ENCODE measurements at places on chromosomes 7 and 10.

GRCh38 chr10:63644418-63645142, 123.4 kb downstream of the REEP3 start:
- no peak for DNase-seq

DNA sequence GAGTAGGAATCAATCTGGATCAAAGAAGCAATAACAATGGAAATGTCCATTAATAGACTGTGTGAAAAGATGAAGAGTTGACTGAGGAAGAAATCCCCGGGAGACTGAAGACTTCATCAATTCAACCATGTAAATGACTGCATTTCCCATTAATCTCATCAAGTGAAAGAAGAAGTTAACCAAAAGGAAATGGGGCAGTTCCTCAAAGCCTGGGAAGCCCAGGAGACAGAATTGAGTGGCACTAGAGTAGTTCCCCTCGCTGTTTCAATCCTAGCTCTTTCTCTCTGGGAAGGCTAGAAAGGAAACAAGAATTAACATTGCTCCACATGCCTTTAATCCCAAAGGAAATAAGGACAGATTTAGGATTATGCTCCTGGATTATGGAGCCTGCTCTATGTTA, 4.8 kb upstream of the OR6V1 start:
- no peak for DNase-seq

- DNase-seq: no peak
These were observed 641.6 kb downstream of the AUTS2 start for GRCh38 chr7:70239918-70240317.

DNA sequence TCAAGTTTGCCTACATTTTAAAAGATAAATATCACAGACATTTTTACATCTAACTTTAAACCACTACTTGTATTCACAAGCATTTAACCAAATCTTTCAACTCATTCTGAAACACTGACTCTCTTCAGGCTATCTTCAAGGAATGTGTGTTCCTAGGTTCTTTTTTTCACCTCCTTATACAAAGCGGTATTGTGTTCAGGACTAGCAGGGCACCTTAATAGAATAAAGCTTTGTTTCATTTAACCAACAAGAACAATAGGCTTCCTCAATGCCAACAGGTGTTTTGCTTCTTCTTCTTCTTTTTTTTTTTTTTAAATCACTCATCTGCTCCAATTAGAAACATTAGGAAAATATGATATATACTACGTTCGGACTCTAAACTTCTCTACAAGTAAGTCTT, 212.9 kb upstream of the SEMA3E start:
- no peak for DNase-seq

GRCh38 chr10:3896161-3896560, 111.2 kb upstream of the KLF6 start:
- no peak for DNase-seq

GRCh38 chr7:159034394-159034793, 110.3 kb downstream of the VIPR2 start:
- DNase-seq: no peak

- no peak for DNase-seq
These were observed 183.9 kb upstream of the WDR11 start for GRCh38 chr10:120667276-120667675.

DNA sequence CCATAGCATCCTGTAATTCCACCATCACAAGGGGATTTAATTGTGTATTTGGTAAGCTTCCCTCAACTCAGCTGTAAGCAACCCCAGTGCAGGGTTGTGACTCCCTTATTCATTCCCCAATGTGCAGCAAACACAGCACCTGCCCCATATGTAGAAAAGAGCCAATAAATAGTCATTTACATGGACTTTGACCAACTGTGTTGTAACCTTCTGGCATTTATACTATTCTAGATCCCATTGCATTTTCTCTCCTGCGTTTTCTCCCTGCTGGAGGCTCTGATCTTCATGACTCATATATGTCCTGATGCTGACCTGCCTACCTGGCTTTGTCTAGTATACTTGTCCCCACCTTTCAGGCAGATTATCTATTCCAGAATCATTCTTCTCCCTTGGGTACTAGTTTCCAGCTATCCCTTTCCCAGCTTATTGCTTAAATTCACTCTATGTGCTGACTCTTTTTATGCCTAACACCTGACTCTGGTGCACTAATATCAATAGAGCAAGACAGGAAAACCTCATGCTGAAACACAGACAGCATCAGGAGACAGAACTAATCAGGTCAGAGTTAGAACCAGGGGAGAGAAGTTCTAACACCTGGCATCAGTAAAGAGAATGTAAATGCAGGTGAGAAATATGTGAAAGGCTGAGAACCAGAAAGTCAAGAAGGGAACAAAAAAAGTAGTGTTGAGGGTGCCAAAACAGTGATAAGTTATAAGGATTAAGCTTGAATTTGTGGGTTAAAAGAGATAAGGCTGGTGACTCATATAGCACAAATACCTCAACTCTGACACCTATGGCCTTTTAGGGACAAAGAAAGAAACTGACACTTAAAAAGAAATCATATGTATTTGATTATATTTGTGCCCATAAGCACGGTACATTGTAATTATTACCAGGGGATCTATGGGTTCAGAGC, 402.7 kb downstream of the IPMK start:
- DNase-seq: no peak

GRCh38 chr7:1707756-1708595, 37.9 kb downstream of the ELFN1 start:
- no peak for DNase-seq

GRCh38 chr7:36057323-36057722, 95.7 kb upstream of the EEPD1 start:
- no peak for DNase-seq

DNA sequence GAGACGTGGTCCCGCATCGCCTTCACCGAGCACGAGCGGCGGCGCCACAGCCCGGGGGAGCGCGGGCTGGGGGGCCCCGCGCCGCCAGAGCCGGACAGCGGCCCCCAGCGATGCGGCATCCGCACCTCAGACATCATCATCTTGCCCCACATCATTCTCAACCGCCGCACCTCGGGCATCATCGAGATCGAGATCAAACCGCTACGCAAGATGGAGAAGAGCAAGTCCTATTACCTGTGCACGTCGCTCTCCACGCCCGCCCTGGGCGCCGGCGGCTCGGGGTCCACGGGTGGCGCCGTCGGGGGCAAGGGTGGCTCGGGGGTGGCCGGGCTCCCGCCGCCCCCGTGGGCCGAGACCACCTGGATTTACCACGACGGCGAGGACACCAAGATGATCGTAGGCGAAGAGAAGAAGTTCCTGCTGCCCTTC, 737 bp downstream of the CNNM2 start:
- no peak for DNase-seq

DNA sequence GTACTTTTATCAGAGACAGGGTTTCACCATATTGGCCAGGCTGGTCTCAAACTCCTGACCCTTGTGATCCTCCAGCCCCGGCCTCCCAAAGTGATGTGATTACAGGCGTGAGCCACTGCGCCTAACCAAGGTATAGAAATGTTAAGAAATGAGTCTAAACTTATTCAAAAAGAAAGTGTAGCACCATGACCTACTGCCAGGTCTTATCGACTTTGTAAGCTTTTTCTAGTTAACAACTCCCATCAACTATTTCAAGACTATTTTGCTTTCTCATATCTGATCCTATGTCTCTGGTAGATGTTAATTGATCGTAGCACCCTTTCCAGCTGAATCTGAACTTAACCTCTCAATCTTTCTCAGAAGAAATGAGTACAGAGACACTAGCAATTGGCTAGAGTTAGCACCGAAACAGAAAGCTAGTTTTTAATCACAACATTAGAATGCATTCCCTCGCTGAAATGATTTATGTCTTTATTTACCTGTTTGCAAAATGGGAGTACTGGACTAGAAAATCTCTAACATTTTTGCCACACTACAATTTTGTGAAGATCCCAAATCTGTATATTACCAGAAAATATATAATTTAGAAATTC, 114.0 kb upstream of the HGF start:
- DNase-seq: no peak

DNA sequence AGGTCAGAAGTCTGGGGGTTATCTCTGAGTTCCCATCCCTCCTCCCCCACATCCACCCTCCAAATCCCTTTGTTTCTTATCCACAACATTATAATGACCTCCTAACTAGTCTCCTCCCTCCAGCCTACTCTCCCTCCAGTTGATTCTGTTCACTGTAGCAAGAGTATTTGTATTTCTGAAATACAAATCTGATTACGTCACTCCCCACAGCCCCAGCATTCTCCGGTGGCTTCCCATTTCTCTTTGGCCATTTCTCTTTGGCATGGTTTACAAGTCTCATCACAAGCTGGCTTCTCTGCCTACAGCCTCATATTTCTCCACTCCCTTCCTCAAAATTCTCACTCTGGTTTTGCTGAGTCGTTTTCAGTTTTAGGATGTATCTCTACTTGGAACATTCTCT, 24.6 kb upstream of the MRPS33 start:
- DNase-seq: no peak

DNA sequence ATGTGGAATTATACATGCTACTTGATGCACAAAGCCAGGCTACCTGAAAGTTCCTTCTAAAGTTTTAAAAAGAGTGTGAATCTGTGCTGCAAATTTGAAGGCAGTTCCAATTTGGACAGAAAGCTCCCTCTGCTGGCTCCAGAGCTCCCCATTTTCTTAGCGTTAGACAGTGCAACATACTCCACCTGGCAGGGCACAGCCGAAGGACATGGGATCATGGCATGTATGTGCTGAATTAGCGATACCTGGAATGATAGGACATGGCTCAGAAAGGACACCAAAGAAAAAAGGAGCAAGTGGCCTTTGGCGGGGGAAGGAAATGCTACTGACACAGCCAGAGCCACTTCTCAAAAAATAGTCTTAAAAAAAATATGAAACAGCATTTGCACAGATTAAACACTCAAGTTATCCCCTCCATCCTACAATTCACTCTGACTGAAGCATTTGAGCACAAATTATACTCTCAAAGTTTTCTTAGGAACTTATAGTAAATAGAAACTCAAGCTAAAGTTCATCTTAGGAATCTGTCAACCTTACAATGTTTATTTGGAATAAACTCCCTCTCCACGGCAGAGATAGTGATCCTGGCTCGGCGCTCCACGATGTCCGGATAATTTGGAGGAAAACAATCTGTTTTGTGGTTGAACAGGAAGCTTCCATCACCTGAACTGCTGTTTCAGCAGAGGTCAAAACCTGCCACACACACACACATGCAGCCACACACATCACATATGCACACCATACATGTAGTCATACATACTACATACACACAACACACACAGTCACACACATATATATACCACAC, 80.0 kb downstream of the C7orf25 start:
- no peak for DNase-seq

DNA sequence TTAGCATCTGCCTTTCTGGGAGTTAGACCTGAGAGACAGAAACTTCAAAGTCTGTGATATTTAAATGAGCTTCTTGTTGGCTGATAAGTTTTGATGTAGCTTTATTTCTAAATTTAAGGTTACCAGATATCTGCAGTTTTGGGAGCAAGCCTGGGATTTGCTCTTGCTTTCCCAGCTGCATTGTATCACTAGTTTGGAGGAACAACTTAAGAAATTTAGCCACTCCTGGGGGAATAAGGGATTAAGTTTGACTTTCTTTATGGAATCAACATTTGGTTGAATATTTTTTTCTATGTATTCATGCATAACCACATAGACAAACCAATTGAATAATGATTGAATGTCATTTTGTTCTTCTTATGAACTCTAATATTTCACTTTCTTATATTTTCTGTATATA, 178.6 kb downstream of the POLR1F start:
- DNase-seq: no peak

DNA sequence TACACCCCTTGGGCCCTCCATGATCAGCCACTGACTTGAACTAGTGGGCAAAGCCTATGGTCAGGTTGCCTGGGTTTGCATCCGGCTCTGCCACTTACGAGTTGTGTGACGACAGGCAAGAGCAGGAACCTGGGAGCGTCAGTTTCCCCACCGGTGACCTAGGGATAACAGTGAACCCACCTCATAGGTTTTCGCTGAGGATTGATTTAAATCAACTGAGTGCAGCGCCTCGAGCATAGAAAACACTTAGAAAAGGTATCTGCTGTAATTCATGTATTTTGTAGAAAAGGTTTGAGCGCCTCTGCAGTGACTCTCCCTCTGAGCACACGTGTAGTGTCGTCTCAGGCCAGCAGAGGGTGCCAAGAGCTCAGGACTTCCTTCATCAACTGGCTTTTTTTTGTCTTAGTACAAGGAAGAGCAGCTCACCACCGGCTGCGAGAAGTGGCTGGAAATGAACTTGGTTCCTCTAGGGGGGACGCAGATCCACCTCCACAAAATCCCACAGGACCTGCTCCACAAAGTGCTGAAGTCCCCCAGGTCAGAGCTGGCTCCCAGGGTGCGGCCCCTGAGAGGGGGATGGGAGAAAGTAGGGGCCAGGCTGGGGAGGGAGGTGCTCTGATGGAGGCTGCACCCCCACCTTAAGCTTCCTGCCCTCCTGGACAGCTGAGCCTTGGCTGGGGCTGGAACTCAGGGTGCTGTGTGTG, 27.7 kb downstream of the BTBD16 start:
- peak; percentile 39 for DNase-seq

- no peak for DNase-seq
These were observed 25.8 kb downstream of the UBE2D4 start for GRCh38 chr7:43952028-43952427.

GRCh38 chr10:5892007-5892406, 2.0 kb downstream of the FBH1 start:
- no peak for DNase-seq

- no peak for DNase-seq
These were observed 1.0 kb upstream of the NRP1 start for GRCh38 chr10:33335551-33335800.

DNA sequence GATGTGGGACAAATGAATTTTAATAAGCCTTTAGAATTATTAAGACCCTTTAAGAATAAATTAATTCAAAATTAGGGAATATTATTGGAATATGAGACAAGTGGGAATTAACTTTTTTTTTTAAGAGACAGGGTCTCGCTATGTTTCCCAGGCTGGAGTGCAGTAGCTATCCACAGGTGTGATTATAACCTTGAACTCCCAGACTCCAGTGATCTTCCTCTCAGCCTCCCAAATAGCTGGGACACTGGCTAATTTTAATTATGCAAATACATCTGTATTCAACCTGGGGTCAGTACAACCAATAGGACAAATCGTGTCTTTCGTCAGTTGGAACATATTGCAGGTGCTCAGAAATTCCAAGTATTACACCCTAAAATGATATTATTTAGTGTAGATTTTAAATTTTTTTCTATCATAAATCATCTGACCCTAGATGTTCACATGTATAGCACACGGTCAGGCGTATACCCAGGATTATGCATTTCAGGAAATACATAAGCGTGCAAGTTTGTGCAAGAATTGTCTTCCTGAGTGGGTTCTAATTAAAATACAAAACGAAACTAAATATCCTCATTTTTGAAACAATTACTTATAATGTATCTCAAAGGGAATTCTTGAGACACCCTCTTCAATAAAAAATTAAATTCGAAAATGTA, 1.2 kb downstream of the NT5C3A start:
- no peak for DNase-seq

- DNase-seq: no peak
These were observed 4.8 kb upstream of the MTG1 start for GRCh38 chr10:133388973-133389818.

GRCh38 chr10:14074062-14074884, 256.5 kb downstream of the FRMD4A start:
- DNase-seq: peak; percentile 47

- DNase-seq: no peak
These were observed 152.9 kb downstream of the ARID5B start for GRCh38 chr10:62054408-62054807.
